Glomerular endothelial cell (primary cell): ENCODE measurements at places on chromosomes 12 and 14. TPM values are rescaled to one million over a fixed set of nuclear protein-coding genes. Genes with fewer than 3 reads are reported as not detected.
A peak's percentile ranks its signal among the peaks of the same experiment; 100 is the strongest.

DNA sequence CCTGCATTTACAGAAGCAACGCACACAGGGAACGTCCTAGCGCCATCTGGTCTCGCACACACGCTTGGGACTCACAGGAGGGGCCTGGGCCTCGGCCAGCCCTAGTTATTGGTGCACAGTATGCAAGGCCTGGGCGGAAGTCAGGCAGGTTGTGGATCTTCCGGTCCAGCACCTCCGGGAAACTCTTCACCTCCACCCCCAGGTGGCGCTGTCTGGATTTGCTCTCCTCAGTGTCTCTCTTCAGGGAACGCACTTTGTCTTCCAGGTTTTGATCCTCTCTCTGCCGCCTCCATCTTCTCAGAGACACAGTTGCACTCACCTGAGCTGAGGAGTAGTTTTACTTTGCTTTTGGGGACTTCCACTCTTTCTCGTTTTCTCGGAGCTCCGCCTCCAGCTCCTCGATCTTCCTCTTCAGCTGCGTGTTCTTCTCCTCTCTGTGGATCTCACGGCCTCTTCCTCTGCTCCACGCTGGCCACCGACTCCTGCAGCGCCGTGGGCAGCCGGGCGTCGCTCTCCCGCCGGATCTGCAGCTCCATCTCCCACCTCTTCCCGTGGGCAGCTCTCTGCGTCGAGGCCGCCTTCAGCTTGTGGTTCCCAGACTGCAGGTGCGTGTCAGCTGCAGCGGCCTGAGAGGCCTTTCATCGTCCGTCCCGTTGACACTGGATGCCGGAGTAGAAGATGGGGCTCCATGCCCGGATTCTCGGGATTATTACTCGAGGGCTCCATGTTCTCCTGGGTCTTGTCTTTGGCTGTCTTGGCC, 933.8 kb downstream of the TMEM121 start:
- DNase-seq, result no peak

GRCh38 chr14:105351920-105352851, 37.6 kb downstream of the PACS2 start:
- DNase-seq, result peak; percentile 58

DNA sequence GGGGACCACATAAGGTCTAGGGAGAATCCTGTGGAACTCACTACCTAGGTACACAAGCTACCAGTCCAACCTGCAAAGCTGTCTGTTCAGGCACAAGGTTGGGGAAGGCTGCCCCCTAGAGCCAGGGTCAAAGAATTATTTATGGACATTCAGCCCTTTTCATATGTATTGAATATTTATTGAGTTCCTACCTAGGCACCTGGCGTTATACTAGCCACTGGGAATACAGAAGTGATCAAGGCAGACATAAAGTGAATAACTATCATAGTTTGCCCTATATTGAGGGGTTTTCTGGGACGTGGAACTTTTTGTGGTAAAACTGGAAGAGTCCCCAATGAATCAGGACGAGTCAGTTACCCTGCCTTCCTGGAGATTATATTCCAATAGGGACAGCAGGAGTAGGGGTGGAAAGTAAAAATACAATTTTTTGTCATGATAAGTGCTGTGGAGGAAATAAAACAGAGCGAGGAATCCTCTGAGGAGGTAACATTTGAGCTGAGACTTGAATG, 5.8 kb upstream of the SLC48A1 start:
- DNase-seq, result no peak

- DNase-seq, result no peak
These were observed 138.9 kb downstream of the GPR65 start for GRCh38 chr14:88143810-88144209.

- no peak for DNase-seq
These were observed 141.7 kb upstream of the DAAM1 start for GRCh38 chr14:59046746-59047145.

DNA sequence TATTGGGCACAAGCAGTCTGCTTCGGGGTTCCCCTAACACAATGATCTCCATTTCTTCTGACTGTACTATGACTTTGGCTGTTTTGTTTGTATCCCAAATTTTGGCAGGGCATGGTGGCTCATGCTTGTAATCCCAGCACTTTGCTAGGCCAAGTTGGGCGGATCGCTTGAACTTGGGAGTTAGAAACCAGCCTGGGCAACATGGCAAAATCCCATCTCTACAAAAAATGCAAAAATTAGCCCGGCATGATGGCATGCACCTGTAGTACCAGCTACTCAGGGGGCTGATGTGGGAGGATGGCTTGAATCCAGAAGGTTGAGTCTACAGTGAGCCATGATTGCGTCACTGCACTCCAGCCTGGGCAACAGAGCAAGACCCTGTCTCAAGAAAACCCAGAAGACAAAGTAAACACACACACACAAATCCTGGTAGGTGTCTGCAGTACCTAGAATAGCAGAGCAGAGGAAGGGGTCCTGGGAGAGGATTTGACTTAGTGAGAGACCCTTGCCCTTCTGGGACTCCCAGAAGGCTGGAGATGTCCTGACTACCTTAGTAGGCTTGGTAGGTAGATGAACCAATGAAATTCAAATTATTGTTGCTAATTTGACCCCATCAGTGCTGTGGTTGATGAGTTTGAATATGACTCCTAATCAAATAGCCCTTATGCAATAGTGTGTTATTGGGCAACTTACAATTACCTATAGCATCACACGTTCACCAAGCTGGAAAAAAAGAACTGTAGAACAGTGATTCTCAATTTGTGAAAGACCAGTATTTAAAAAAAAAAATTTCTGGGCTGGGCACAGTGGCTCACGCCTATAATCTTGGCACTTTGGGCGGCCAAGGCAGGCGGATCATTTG, 6.8 kb upstream of the AEBP2 start:
- DNase-seq, result no peak

- DNase-seq, result no peak
These were observed 116.3 kb downstream of the ZFP36L1 start for GRCh38 chr14:68676511-68676943.

DNA sequence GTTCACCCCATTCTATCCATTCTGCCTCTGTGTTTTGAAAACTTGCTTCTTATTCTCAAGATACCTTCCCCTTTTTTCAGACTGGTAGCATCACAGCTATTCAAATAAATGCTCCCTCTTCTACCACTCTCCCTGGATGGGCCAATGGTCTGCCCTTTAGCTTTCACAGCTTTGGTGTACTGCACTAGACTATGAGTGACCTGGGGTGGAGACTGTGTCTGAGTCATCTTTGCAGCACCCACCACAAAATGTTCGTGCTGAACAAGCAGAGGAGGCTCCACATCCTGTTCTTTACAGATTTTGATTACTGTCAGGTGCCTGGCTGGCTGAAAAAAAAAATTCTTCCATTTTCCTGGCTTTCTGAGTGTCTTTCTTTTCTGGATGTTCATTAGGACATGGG, 1104.1 kb upstream of the TMEM132C start:
- no peak for DNase-seq

DNA sequence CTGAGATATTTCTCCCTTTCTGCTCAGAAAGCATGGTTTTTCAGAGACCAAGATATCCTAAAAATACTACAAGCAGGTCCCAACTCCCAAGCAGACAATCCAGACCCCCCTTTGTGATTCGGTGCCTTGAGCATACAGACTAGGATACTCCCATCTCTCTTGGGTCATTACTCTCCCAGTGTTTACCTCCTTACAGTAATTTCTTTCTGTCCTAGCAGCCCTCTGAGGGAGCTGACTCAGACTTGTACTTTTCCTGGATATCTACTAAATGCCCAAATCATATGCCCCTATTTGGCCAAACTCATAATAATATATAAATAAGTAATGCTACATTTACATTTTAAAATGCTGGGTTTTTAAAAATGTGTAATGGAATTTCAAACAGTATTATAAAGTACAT, 355.6 kb downstream of the LRIG3 start:
- DNase-seq, result no peak

- DNase-seq, result no peak
These were observed 226.3 kb downstream of the PHLDA1 start for GRCh38 chr12:75805320-75805719.

Gene GLT1D1
- not detected in 2 replicates for total RNA-seq

Gene RTL1
- total RNA-seq, result 0.10 TPM in 1 of 2 replicates, not detected in the other

Gene DCN
- 5.6 and 16.2 TPM in 2 replicates for total RNA-seq
